ENCODE measurements at places on chromosomes 12 and 14. TPM values are rescaled to one million over a fixed set of nuclear protein-coding genes. Genes with fewer than 3 reads are reported as not detected.
A peak's percentile ranks its signal among the peaks of the same experiment; 100 is the strongest.

GRCh38 chr12:14920475-14921126 is 17.7 kb downstream of the ERP27 start:
- H3K4me3 ChIP-seq = no peak overlapping the region
- H3K27ac ChIP-seq = no peak overlapping the region
- DNase-seq = no peak
- no peaks in the 10 kb centered on the region for H3K36me3 ChIP-seq

The TMEM253 gene
- total RNA-seq = 0.99 TPM

DNA sequence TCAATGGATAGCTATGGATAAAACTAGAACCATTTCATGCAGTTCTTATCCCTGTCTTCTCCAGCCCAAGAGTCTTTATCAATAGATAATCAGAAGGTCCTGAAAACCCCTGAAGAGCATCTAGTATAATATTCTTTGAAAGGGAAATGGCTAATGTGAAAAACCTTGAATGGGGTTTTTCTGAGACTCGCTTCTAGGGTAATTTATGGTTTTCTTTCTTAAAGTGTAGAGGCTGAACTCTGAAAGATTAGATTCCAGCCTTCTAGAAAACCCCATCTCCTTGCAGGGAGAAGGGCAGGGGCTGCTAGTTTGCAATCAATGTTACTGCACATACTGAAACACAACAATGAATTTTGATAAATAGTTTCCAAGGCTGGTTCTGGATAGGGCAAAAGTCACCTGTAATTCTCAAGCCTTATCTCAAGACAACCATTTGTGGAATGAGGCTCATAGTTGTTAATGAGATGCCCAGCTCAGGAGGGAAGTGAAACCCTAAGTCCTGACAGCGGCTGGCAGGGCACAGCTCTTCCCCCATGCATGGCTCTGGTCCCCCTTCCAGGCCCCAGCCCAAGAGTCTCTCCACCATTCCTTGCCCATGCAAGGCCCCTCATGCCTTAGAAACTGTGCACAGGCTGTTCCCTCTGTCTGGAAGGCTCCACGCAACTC is 33.7 kb upstream of the PYGL start:
- DNase-seq = no peak
- H3K27me3 ChIP-seq = no peaks in the 10 kb centered on the region
- H3K27ac ChIP-seq = no peak overlapping the region

GRCh38 chr12:34393821-34394150 is 371.5 kb downstream of the ALG10 start:
- DNase-seq = no peak
- no peaks in the 10 kb centered on the region for H3K4me1 ChIP-seq
- no peaks in the 10 kb centered on the region for H3K27me3 ChIP-seq
- no peak overlapping the region for H3K4me3 ChIP-seq

DNA sequence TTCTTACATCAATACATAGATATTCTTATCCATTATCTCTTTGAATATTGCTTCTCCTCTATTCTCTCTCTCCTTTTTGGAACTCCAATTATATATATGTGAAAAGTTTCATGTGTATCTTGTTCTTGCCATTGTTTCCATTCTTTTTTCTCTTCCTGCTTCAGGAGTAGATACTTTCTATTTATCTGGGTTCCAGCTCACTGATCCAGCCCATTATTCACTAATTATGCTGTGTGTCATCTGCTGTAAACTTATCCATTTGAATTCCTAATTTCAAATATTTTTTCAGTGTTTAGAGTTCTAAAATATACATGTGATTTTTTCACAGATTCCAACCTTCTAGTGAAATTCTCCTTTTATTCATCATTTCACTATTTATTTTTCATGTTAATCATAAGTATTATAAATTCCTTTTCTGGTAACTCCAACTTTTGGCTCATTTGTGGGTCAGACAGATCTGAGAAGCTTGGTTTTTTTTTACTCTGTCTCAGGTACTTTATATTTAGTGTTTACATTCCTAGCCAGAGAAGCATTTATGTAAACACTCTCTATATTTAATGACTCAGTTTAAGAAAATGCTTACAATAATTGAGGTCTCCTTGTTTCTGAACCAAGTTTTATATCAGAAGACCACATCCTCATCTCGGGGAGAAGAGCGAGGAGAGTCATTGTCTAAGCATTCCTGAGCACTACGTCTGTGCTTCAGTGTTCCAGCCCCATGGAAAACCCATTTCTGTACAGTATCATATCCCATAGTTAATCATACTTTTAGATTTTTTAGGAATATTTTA is 15.9 kb upstream of the AMIGO2 start:
- H3K36me3 ChIP-seq = no peaks in the 10 kb centered on the region
- no peak overlapping the region for H3K4me3 ChIP-seq
- no peaks in the 10 kb centered on the region for H3K27me3 ChIP-seq
- H3K27ac ChIP-seq = no peak overlapping the region

DNA sequence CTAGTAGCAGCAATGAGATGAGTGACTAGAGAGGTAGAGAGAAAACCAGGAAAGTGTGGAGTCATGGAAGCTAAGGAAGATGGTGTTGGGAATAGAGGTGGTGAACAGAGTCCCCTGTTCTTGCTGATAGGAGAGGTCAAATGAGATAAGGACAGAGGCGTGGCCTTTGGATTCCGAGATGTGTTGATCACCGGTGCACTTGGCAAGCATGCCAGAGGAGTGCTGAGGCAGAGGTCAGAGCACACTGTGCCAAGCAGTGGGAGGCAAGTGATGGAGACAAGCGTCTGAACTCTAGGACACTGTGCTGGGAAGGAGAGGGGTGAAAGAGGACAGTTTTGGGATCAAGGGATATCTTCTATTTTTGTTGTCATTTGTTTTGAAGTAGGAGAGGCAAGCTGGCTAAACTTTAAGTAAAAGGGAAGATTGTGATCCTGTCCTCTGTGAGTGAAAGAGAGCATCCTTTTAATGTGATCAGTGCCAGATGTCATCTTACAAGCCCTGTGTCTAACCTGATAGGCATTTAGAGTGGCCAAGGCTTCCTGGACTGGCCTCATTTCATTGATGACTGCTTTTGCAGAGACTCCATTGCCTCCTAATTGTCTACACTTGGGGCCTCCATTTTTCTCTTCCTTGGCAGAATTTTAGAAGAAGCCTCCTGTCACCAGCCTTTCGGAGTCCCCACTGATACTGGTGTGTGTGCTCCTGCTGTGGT is 336.4 kb downstream of the CACNA1C start:
- H3K36me3 ChIP-seq = no peaks in the 10 kb centered on the region
- H3K27me3 ChIP-seq = no peaks in the 10 kb centered on the region
- no peak overlapping the region for H3K4me3 ChIP-seq
- no peaks in the 10 kb centered on the region for H3K4me1 ChIP-seq
- DNase-seq = peak; percentile 22

DNA sequence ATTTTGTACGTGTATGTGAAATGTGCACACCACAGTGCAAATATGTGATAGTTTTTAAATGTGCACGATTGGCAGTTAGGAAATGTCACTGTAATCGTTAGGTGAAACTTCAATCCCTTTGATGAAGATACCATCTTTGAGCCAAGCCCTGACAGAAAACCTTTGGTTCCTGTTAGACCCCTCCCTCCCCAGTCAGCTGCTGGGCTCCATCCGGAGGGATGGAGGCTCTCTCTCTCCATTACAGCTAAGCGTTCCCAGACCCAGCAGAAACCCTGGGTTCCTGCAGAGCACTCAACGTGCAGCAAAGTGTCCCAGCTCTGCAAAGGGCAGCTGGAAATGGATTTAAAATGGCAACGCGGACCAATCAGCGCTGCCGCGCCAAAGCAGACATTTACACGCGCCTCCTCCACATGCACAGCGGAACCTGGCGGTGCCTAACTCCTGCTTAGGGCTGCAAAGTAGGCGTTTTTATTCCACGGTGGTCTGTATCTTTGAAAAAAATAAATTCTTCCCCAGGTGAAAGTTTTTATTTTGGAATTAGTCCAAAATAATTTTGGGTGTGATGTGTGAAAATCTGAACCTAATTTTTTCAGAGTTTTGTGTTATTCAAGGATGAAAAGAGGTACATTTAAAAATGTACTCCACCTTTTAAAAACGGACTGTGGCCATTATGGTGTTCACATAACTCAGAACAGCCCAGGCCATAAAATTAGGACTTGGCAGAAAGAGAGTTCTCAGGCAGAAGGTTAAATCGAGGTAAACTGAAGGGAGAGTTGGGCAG is 1.4 kb upstream of the HMGA2 start:
- DNase-seq = peak; percentile 97
- H3K36me3 ChIP-seq = peaks cover 8% of the 10 kb centered on the region
- H3K27ac ChIP-seq = peak overlapping the region; percentile 51
- peak overlapping the region; percentile 98 for H3K4me3 ChIP-seq

All from endodermal cell (in vitro differentiated cells).